ENCODE measurements at places on chromosomes 7 and 10. TPM values are rescaled to one million over a fixed set of nuclear protein-coding genes. Genes with fewer than 3 reads are reported as not detected.
A peak's percentile ranks its signal among the peaks of the same experiment; 100 is the strongest.

CHCHD2 gene
- 237 TPM for total RNA-seq

RGS10 gene
- 23.3 TPM for total RNA-seq

CLIP2 gene
- 44.3 TPM for total RNA-seq

GRCh38 chr10:12875100-12875499 is 126.4 kb downstream of the CCDC3 start:
- DNase-seq = no peak

DNA sequence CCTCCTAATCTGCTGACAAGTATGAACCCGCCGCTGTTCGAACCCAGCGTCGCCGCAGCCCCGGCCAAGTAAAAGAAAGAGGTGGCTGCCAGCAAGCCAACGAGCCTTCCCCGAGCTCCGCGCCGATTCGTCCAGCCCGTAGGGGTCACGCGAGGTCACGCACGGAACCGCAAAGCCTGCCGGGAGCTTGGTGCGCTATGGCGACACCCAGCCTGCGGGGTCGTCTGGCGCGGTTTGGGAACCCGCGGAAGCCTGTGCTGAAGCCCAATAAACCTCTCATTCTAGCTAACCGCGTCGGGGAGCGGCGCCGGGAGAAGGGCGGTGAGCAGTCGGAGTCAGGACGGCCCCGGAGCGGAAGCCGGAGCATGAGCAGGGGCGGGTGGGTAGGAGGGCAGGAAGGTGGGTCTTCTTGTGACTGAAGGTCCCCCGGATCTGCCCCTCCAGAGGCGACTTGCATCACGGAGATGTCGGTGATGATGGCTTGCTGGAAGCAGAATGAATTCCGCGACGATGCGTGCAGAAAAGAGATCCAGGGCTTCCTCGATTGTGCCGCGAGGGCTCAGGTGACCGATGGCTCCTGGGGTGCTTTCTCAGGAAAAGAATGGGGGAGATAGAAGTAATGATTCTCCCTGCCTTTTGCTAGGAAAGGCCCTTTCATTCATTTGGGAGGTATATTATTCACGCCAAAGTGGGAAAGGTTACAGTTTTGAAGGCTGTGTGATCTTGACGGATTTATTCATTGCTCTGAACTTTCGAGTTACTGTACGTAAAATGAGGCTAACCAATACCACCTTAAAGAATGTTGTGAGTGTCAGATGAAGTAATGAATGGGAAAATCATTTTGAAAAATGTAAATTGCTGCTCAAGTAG is at the start of gene CHCHD1:
Gene CHCHD1, plus strand, starts transcription at position 170 of the 870 bp plus-strand sequence. Its CDS starts 28 bp downstream, at position 198.
- DNase-seq = peak; percentile 96

DNA sequence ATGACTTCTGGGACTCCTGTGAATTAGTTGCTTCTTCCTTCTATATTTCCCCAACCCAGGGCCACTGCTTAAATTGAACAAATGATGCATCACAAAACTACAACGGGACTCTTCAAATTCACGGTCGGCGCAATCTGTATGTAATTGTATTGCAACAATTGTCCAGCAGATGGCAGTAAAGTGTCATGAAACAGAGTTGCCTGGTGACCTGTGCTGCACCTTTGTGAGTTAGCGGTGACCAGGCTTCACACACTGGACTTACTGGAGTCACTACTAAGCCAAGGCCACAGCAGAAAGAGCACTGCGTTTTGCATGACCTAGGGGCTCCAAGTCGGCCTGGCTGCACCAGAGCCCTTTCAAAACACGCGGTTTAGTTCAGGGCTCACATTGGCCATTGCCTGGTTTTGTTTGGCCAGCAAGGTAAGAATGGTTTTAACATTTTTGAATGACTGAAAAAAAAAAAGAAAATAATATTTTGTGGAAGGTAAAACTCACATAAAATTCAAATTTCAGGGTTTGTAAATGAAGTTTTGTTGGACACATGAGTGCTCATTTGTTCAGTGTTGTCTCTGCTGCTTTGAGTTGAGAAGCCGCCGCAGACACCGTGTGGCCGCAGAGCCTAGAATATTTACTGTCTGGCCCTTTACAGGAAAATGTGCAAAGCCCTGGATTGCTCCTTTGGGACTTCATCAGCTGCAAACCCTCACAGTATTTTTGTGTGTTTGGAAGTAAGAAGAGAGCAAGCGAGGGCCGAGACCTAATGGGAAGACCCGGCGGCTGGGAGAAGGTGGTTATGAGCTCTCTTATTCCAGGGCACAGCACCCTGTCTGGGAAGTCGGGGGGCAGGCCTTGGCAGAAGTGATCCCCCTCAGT is 23.2 kb upstream of the ZNF32 start:
- no peak for DNase-seq

- no peak for DNase-seq
These were observed 4.8 kb downstream of the EGR2 start for GRCh38 chr10:62811159-62811875.

DNA sequence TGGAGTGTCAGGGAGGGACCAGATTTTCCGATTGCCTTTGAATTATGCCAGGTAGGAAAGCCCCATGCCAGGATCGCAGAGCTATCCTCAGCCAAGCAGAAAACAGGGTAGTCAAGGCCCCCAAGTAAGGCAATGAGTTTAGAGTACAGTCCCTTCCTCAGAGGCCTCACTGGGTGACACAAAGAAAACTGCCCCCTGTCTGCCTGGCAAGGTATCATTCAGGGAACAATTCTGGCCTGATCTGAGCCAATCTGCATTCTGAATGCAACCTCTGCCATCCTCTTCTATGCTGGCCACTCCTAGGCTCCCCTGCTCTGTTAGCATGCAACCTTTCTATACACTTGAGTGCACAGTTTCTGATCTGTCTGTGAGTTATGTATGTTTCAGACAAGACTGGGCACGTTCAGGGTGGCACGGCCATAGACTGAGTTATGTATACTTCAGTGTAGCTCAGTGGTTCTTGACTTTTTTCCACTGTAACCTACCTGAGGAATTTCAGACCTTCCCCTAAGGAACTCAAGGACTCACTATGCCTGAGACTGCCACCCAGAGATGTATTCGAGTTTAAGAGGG is 336.8 kb downstream of the PLXNA4 start:
- DNase-seq = no peak

DNA sequence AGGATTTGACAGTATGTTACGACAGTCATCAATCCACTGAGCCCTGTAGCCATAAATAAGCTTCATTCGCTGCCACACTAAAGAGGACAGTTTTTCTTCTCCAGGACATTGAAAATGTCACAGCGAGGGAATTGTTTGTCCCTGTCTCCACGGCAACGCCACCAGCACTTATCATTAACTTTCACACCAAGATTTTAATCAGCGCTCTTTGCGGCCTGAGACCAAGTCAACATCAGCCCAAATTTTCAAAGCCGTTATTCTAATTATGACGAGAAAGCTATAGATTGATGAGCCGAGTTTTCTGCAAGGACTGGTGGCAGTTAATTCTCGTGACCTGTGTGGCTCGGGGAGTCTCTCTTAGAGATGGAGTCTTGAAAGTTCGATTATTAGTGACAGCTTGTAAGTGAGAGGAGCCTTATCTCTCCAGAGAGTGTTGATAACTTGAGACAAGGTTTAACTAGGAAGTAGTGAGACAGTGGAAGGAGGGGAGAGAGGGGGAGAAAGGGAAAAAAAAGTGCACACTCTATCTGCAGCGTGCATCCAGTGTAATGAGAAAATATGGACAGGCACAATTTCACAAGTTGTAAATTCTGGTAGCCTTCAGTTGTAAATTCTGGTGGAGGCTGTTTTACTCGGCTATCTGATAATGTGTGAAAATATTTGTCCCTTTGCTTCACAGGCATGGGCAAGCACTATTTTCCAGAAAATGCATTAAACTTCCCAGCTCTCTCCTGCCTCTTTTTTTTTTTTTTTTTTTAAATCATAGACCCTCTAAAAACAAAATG is 473.3 kb downstream of the LRMDA start:
- DNase-seq = no peak

DNA sequence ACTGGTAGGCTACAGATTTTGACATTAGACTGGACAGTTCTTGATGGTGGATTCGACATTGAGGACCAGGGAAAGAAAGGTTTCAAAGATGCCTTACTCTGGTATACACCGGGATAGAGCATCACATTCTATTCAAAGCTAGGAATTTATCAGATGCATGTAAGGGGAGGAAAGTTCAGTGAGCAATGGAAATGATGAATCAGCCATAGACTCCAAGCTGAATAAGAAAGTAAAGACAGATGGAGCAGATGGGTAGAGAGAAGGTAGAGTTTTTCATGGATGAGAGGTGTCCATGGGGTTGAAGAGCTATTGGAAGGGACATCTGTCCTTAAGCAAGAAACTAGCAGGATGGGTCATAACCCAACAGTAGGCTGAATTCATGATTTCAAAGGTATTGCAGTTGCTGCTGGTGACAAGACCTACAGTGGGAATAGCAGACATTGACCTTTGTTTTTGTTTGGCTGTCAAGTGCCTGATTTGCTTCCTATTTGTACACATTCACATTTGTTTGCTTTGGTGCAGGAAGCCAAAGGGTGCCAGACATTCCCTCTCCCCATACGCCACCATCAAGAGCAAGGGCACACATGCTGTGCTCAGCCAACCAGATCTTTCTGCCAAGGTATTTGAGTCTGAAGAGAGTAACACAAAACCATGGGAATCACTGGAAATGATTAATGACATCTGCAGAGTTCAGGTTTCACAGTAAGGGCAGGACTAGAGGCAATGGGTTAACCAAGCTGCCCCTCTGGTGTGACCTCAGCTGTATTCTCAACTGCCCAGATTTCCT is 8.6 kb upstream of the CACUL1 start:
- peak; percentile 17 for DNase-seq

DNA sequence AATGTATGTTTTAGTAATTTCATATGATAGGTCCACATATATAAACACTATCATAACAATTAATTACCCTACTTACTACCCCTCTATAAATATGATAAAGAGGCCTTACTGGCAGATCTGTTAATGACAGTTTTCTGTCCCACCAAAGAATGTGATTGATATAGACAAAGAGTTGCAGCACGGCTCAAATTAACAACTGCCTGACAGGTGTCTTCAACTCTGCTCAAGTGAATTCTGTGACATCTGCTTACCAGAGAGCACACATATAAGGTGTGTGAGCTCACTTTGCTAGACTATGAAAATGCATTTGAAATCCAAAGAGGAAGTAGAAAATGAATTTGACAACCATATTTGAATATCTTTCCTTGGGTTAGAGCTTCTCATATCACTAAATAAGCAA is 36.6 kb downstream of the CACNA2D1 start:
- DNase-seq = no peak
